ENCODE measurements at places on chromosomes 12 and 14.
A peak's percentile ranks its signal among the peaks of the same experiment; 100 is the strongest.

GRCh38 chr12:113002155-113002554 lies 23.8 kb downstream of the OAS2 start:
- DNase-seq, result no peak

DNA sequence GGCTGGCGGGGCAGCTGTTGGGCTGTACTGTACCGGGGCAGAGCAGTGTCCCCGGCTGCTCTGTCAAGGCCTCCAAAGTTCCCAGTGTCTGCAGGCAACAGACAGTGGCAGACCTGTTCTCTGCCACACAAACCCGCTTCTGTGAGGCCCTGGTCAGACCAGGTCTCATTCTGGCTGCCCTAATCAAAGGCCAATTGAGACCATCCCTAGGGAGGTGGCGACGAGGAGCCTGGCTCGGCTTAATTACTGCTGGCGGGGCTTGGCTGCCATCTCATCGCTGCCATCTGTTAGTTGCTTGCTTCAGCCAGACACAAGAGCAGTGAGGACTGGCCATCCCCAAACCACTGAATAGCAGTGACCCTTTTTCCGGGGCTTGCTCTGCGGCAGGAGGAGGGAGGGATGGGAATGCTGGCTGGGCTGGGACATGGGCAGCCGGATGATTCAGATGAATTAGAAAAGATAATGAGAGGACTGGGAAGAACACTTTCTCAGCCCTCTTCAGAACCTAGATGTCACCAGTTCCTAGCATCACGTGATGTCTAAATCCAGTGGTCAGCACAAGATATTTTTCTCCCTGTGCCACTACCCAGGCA lies 24.5 kb downstream of the ERG28 start:
- no peak for DNase-seq

- peak; percentile 65 for DNase-seq
Measured at GRCh38 chr14:74962493-74962892, 7.1 kb upstream of the PGF start.

- DNase-seq, result no peak
Measured at GRCh38 chr12:128025589-128026245, 241.3 kb upstream of the TMEM132C start.

DNA sequence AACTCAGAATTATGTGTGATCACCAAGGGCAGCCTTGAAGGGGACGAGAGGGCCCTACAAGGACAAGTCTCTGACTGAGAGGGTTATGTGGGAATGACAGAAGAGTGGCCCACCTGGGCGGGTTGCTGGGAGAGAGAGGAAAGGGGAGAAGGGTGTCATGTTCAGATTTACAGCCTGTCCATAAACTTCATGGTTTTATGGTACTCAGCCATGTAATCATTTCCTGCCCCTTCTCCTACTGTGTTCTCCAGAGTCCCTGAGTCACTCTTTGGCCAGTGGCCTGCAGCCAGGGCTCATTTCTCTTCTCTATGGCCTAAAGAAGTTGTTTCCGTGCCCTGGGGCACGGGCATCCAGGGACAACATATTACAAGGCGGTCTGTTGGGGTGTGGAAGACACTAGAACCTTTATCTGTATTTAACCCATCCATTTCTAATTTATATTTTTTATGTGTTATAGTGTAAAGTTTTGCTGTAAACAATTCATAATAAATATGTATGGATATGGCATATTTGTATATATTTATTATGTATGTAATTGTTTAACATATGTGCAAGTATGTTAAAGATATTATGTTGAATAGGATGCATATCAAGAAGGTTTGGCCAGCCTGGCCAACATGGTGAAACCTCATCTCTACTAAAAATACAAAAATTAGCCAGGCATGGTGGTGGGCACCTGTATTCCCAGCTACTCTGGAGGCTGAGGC lies 26.9 kb downstream of the DDX47 start:
- no peak for DNase-seq

GRCh38 chr12:16949371-16949770 lies 343.4 kb upstream of the LMO3 start:
- no peak for DNase-seq

GRCh38 chr12:79710707-79711483 lies 20.1 kb upstream of the PAWR start:
- DNase-seq, result no peak

DNA sequence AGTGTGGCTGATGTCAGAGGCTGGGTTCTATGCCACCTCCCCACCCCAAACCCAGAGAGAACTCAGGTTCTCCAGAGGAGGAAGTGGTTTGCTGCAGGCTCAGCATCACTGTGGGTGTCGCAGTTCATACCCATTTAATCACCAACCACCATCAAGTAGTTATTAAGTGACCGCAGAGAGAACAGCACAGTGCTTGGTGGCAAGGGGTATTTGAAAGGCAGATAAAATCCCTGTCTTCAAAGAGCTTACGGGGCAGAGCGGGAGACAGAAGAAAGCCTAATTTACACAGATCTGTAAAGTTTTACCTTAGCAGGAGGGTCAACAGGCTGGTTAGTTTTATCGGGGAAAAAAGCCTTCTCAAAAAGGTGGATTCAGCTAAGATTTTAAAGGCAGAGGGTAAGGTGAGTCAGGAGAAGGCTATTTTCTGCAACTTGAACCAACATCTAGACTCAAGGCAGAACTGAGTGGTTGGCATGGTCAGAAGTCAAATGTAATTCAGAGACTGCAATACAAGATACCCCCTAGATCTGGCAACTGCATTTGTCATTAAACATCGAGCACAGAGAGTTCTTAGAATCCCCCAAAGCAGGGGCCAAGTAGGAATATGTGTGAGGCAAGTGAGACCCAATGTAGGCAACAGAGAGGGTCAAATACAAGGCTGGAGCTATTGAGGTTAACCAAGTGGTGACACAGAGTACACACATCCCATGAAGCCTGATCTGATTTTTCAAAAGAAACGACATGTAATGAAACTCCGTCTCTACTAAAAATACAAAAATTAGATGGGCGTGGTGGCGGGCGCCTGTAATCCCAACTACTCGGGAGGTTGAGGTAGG lies 13.2 kb downstream of the PXN start:
- DNase-seq, result peak; percentile 69

- DNase-seq, result no peak
Measured at GRCh38 chr12:65510584-65511050, 232.1 kb downstream of the MSRB3 start.

DNA sequence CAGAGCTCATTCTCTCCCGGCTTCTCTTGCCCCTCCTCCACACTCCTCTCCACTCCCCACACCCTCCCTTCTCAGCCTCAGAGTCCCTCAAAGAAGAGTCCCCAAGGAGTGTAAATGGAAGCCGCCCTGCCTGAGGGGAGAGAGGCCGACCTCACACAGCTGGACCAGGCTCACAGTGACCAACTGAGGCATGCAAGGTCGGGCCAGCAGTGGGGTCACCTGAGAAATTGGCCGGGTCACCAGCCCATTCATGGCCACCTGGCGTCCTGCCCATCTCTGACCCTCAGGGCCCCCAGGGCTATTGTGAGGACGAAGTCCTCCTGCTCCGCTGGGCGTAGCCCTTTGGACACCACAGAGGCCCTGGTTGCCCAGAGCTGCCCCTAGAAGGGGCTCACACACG lies 49.5 kb upstream of the NUAK1 start:
- no peak for DNase-seq

DNA sequence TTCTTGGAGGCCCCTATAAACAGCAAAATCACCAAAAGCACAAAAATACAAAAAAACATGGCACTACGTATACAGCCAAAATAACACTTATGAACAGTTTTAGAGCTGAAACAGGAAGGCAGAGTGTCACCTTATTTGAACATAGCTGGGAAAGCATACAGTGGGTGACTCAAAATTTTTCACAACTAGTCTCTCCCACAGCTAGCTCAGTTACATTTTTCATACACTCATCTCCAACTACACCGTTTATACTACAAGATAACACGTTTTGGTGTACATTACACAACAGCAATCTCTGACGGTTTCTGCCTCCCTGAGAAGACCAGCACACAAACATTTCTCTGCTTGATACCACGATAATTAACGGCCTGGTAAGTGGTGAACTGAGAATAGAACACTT lies 2.9 kb downstream of the RAD52 start:
- peak; percentile 47 for DNase-seq

- DNase-seq, result peak; percentile 81
Measured at GRCh38 chr12:26125400-26126339, 833 bp upstream of the BHLHE41 start.

GRCh38 chr14:91387169-91387835 lies 30.3 kb downstream of the CCDC88C start:
- DNase-seq, result no peak

DNA sequence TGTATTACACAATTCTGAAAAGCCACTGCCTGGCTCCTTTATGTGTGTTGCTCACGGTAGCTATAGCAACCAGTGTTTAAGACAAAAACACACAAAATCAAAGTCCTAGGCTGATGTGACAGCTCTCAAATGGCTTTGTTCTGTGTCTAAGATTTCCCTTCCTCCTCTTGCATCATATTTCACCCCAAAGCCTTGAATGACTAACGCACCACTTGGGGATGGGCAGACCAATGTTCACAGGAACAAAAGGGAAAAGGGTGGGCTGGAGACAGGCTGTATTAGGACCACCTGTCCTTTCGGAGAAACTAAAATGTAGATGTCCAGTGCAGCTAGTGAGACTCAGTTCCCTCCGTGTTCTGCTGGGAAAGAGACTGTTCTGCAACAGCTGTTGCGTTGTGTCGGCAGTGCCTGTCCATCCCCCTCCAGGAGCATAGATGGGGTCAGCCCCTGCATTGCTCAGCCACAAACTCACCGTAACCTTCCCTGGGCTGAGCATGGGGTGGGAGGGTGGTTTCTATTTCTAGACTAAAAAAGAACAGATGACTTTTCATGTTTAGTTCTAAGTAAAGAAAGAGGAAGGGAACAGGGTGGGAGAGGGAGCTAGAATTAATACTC lies 26.8 kb upstream of the DAAM1 start:
- DNase-seq, result peak; percentile 60

DNA sequence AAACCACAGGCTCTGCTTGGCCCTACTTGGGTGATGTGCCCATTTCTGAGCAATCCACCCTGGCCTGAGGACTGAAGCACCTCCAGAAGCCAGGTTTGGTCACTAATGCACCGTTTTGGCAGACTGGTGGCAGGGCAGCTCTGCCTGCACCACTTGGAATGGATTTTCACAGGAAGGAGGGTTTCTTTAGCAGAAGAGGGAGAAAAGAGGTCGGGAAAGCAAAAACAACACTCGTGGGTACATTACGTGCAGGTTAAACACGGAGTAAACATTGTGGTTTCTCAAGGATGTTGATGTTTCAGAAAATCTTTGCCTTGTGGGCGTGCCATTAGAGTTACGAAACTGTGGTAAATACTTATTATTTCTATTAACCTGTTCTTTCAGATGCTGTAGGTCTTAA lies 70.8 kb downstream of the KCNA5 start:
- no peak for DNase-seq

DNA sequence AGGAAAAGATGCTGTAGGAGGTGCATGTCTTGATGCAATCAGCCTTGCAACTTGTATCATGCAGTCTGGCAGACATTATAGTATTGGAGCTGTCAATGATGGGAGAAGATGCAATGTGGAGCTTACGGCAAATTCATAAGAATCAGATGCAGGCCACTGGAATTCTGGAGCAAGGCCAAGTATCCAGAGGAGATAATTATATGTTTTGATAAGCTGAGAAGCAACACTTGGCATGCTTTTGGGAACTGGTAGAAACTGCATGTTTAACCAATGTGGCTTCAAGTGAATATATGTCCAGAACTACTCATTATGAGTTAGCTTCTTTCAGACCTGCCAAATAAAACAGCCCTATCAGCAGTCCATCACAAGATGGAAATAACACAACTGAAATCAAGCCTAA lies 249.1 kb upstream of the PPFIA2 start:
- DNase-seq, result no peak

GRCh38 chr12:88578276-88579160 lies 1.8 kb downstream of the KITLG start:
- no peak for DNase-seq

- DNase-seq, result peak; percentile 93
Measured at GRCh38 chr12:22046090-22046967, at the start of gene CMAS. Gene CMAS, plus strand, starts transcription at chr12:22046218. Its CDS starts 86 bp downstream, at chr12:22046304.

DNA sequence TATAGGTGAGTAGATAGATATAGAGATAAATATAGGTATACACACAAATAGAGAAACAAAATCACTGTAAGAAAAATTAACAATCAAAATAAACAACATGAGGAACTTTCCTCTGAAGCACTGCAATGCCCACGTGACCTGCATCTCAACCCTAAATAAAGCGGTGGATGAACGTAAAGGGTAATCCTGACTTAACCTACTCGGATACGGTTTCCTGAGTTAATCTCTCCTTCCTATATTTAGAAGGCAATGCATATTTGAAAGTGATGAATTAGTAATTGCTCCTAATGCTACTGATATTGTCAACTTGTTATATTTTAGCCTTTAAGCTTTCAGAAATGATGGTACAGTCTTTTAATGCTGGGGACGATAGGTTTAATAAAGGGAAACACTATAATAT lies 221.4 kb downstream of the ITPR2 start:
- DNase-seq, result no peak

DNA sequence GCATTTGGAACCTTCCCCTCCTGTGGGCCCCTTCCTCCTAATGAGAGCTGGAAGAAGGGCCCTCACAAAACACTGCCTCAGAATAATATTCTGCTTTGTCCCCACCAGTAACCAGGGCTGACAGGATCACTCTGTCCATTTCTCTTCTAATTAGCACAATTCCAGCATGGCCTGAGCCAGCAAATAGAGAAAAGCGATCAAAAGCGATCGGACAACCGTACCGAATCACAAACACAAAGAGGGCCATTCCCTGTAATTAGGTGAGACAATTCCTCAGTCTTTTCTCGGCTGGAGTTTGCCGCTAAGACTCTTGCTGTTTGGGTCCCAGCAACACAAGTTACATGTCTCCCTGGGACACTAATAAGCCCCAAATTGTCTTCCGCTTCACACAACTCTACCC lies 35.6 kb upstream of the VSX2 start:
- no peak for DNase-seq

DNA sequence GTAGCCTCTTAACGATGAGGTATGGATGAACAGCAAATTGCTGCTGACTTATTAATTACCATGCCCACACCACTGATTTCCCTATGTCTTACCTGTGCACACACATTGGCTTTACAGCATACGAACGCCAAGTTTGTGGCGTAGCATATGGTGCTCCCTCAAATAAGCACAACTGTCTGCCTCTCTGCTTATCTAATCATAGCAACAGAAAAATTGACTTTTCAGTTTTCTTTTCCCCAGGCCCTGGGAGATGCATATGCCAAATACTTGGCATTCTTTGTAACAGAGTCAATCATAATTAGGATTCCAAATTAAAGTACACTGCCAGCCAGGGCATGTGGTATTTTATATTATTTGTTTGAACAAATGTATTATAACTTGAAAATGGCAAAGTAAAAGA lies 625.5 kb downstream of the DIO2 start:
- no peak for DNase-seq

GRCh38 chr12:53061404-53062010 lies 11.6 kb downstream of the TNS2 start:
- no peak for DNase-seq

DNA sequence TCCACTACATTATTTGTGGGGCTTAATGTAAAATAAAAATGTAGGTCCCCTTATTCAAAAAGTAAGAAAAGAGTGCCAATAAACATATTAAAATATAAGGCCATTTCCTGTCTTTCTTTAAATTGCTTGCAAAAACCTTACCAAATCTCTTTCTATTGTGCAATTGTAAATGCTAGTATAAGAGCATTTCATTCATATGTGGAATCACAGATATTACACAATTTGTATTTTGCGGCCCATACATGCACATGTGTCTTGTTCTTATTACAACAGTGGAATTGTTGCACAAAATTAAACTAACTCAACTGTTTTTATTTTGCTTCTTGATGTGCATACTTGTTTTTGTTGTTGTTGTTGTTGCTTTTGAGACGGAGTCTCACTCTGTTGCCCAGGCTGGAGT lies 20.1 kb upstream of the CRADD start:
- peak; percentile 42 for DNase-seq
